Calu3 (cell line): ENCODE measurements at places on chromosomes 2 and 18.

- H3K27me3 ChIP-seq: peaks cover 53% of the 10 kb centered on the region
- DNase-seq: no peak
- no peak overlapping the region for H3K27ac ChIP-seq
- no peaks in the 10 kb centered on the region for H3K4me1 ChIP-seq
Observed at GRCh38 chr2:3627500-3628100, 30.4 kb upstream of the ALLC start.

- no peaks in the 10 kb centered on the region for H3K4me1 ChIP-seq
- no peak overlapping the region for H3K27ac ChIP-seq
- H3K27me3 ChIP-seq: no peaks in the 10 kb centered on the region
- DNase-seq: no peak
- no peak overlapping the region for H3K4me3 ChIP-seq
Observed at GRCh38 chr2:3127710-3128109, 249.9 kb downstream of the EIPR1 start.

- peaks cover 54% of the 10 kb centered on the region for H3K4me1 ChIP-seq
- no peak for DNase-seq
- H3K27ac ChIP-seq: no peak overlapping the region
- peaks cover 16% of the 10 kb centered on the region for H3K36me3 ChIP-seq
- H3K4me3 ChIP-seq: no peak overlapping the region
Observed at GRCh38 chr18:62453864-62454263, 69.0 kb upstream of the ZCCHC2 start.

- H3K27ac ChIP-seq: peak overlapping the region; percentile 100
- DNase-seq: peak; percentile 47
- peaks cover 9% of the 10 kb centered on the region for H3K4me1 ChIP-seq
- H3K36me3 ChIP-seq: peaks cover 60% of the 10 kb centered on the region
- H3K4me3 ChIP-seq: peak overlapping the region; percentile 80
Observed at GRCh38 chr18:51196811-51197660, 445 bp downstream of the MEX3C start.

DNA sequence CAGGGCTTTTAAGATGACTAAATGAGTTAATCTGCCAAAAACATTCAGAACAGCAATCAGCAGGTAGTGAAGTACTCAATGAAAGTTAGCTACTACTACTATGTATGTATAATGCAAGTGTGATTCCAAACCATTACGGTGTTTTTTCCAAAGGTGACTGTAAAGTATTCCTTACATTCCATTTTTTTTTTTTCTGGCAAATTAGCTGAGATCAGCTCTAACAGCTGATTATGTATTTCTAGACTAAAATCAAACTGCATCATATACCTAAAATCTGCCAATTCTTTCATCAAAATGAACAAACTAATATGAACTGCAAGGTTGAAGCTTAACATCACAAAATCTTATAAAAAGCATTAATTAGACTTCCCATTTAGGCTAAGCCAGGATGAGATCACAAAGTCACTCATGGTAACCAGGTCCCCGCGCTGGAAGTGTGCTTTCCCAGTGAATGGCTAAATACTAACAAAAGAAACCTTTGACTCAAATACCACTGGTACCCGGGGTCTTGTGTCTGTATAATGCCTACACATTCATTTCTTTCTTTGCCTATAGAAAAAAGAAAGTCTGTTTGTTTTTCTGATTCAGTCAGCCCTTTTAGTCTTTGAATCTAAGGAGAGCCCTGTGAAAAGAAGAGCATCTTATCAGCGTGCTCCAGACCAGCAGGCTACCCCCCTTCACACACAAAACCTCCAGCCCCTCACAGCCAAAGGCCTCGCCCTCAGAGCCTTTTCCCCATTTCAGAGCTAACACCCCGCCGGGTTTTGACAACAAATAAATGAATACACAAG lies 88.3 kb downstream of the RBMS1 start:
- peaks cover 43% of the 10 kb centered on the region for H3K36me3 ChIP-seq
- H3K27ac ChIP-seq: peak overlapping the region; percentile 91
- no peaks in the 10 kb centered on the region for H3K27me3 ChIP-seq
- no peak for DNase-seq

DNA sequence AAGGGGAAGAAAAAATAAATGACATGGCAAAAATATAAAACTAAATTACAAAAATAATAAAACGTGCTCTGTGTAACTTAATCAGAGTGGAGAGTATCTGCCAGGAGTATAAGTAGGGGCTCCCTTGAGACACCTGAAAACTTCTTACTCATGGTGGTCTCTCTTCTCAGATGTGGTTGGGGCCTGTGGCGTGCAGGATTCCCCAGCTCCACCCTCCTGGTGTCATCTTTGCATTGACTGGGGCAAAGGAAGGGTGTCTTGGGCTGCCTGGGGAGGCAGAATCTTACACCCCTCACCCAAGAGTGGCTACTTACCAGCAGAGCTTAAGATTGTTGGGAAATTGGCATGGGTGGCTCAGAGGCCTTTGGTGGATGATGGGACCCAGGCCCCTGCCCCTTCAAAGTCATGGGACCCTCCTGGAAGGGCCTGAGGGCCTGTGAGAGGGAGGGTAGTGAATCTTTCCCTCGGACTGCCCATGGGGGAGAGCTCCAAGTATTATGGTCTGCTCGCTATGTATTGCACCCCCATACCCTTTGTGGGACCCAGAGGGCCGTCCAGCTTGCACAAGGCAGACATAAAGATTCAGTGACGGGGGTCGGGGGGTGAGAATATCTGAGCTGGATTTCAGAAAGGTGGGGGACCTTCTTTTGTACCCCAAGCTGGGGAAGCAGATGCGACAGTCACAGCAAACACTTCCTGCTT lies 6.9 kb upstream of the TRAF3IP1 start:
- no peak for DNase-seq
- no peak overlapping the region for H3K27ac ChIP-seq
- H3K36me3 ChIP-seq: no peaks in the 10 kb centered on the region
- H3K27me3 ChIP-seq: no peaks in the 10 kb centered on the region
